ENCODE measurements at places on chromosomes 1 and 21. TPM values are rescaled to one million over a fixed set of nuclear protein-coding genes. Genes with fewer than 3 reads are reported as not detected.

GRCh38 chr1:221100611-221101010 lies 221.4 kb downstream of the HLX start:
- no peak for DNase-seq

GRCh38 chr1:18673976-18674375 lies 43.3 kb downstream of the PAX7 start:
- no peak for DNase-seq

- DNase-seq, result no peak
Observed at GRCh38 chr1:208036106-208036808, 125.3 kb upstream of the CD34 start.

GRCh38 chr1:205700865-205701401 lies 20.6 kb upstream of the SLC45A3 start:
- no peak for DNase-seq

DNA sequence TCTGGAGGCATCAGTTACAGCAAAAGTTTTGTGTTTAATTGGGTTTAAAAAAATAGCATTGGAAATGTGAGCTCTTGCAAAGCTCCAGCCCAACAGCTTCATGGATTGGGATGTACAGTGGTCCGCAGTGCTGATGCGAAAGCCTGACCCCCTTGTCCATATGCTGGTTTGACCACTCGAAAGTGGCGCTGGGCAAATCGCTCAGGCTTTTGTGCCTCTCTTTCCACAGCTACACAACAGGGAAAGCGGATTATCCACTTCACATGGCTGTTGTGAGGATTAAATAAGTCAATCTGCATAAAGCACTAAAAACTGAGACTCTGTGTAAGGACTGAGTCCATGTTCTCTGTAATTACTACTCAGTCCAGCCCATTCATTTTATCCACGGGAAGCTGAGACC lies 57.2 kb downstream of the HUNK start:
- DNase-seq, result no peak

- no peak for DNase-seq
Observed at GRCh38 chr1:224898937-224899336, 30.5 kb upstream of the DNAH14 start.

Gene GLIS1
- 0.42 TPM for total RNA-seq

- DNase-seq, result no peak
Observed at GRCh38 chr21:26405735-26406361, 167.2 kb downstream of the CYYR1 start.

Gene KRTAP26-1
- total RNA-seq, result not detected

DNA sequence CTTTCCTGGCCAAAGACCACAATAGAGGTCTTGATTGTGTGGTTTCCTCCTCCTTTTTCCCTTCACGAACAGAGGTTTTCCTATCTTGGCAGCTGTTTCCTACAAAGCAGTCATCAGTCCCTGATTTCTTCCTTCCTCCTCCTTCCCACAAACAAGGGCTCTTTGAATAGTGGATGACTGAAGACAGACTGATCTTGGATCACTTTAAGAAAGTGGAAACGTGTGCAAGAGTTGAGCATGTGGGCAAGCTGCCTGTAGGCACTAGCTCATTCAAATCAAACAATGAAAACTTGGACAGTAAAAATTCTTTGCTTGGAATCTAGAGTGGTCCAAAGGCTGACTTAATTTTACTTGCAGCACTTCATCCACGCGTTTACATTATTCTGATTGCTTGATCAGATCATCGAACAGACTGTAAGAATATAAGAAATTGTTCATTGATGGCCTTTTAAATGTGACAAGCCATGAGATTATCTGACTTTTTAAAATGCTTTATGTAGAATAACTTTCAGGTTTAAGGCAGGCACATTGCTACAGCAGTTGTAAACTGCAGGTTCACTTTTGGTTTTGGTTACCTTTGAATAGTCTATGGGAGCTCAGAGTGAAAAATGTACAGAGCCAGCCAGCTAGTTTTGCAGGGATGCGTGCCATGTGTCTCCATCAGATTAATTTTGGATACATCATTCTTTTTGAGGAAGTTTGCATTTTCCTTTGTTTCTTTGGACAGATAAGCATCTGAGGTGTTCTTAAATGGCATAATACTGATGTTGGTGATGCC lies 34.4 kb downstream of the ADGRL2 start:
- no peak for DNase-seq

Gene S100A16
- 51.3 TPM for total RNA-seq

Gene ACKR1
- total RNA-seq, result 7.1 TPM

Gene C2CD4D
- not detected for total RNA-seq

Gene GGPS1
- total RNA-seq, result 40.8 TPM

GRCh38 chr1:29043274-29043965 lies 80.3 kb downstream of the TMEM200B start:
- DNase-seq, result no peak

Gene TTC4
- 16.6 TPM for total RNA-seq

Gene CLCC1
- 37.7 TPM for total RNA-seq

Gene TRIM17
- total RNA-seq, result 1.9 TPM

GRCh38 chr1:20974951-20975350 lies 187.8 kb upstream of the HP1BP3 start:
- DNase-seq, result no peak

GRCh38 chr21:37704751-37705150 lies 211.5 kb downstream of the KCNJ6 start:
- DNase-seq, result no peak

DNA sequence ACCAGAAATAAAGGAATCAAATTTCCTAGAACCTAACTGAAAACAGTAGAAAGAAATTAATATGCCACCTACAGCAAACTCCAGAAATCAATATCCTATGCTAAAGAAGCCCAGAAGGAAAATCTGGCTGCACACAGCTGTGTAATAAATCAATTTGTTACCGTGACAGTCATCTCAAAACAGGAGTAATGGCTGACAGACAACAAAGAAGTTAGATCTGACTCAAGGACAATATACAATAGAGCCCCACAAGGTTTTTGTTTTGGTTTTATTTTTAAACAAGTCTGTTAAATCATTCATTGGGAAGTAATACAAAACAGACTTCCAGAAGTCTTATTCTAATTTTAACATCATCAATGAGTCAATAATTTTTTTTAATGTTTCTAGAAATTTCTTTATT lies 168.4 kb downstream of the RERE start:
- no peak for DNase-seq

GRCh38 chr1:907611-908451 lies 15.9 kb upstream of the SAMD11 start:
- DNase-seq, result no peak

- no peak for DNase-seq
Observed at GRCh38 chr1:74641876-74642275, 31.7 kb downstream of the ERICH3 start.

DNA sequence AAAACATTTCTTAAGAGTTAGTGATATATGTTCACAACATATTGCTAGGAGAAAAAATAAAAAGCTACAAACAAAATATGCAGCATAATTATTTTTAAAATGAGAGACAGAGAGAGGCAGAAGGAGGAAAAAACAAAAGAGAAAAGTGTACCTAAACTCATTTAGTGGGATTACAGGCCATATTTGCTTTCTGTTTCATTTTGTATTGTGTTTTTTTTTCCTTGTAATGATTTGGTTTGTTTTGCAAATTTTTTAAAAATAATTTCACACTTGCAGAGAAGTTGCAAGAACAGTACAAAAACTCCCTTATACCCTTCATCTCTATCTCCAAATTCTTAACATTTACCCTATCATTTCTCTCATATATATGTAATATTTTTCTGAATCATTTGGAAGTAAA lies 65.0 kb downstream of the LBR start:
- no peak for DNase-seq

Gene KCNN3
- 16.6 TPM for total RNA-seq

GRCh38 chr1:218079820-218080219 lies 205.3 kb upstream of the RRP15 start:
- DNase-seq, result no peak

DNA sequence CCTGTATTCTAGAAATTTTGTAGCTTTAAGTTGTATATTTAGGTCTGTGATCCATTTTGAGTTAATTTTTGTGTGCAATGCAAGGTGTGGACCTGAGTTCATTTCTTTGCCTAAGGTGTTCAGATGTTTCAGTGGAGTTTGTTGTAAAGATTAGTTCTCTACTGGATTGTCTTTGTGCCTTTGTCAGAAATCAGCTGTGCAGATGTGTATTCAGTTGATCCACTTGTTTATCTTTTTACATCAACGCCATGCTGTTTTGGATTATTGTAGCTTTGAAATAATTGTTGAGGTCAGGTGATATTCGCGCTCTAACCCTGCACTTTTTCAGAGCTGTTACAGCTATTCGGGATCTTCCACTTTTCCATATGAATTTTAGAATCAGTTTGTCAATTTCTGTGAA lies 32.8 kb downstream of the SKI start:
- DNase-seq, result no peak

Gene KCNJ9
- 0.26 TPM for total RNA-seq

- DNase-seq, result no peak
Observed at GRCh38 chr1:32500387-32501209, 35.7 kb downstream of the ZBTB8B start.

DNA sequence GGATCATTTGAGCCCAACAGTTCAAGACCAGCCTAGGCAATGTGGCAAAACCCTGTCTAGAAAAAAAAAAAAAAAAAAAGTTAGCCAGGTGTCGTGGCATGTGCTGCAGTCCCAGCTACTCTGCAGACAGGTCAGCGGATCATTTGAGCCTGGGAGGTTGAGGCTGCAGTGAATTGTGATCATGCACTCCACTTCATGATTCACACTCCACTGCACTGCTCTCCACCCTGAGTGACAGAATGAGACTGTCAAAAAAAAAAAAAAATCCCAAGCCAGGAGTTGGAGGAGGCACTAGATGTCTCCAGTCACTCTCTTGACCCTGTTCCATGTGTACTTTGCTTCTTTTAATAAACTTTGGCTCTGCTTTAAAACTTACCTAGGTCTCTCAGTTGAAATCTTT lies 51.0 kb upstream of the OLFM3 start:
- no peak for DNase-seq

DNA sequence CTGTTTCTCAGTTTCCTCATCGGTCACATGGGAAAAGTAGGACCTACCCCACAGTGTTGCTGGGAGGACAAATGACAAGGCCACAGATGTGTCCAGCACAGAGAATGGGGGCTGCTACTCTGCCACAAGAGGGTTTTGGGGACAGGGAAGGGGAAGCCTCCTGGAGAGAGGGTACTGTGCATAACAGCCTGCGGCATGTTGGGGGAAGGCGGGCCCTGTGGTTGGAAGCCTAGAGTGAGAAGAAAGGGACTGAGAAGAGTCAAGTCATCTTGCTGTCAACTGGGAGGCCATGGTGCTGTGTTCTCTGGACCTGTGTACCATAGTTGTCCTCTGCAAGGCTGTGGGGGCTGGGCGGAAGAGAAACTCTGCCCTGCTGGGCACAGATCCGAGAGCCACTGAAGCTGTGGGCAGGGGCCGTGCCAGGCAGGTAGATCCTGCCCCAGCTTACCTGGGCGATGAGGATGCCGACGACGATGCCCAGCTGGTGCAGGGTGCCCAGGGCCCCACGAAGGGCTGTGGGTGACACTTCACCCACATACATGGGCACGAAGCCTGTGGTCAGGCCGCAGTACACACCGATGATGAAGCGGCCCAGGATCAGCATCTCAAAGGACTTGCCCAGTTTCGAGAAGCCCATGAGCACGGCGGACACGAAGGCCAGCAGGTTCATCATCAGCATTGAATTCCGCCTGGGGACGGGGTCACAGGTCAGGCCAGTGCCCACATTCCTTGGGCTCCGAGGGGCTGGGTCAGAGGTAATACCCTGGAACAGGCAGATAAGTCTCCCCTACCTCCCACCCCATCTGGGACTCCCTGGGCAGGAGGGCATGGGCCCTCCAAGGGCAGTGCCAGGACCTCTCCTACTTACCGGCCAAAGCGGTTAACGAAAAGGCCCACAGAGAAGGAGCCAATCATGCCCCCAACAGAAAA lies 28.2 kb downstream of the SLC2A1 start:
- no peak for DNase-seq

- DNase-seq, result peak; percentile 41
Observed at GRCh38 chr1:216531263-216532239, 108.3 kb upstream of the USH2A start.

DNA sequence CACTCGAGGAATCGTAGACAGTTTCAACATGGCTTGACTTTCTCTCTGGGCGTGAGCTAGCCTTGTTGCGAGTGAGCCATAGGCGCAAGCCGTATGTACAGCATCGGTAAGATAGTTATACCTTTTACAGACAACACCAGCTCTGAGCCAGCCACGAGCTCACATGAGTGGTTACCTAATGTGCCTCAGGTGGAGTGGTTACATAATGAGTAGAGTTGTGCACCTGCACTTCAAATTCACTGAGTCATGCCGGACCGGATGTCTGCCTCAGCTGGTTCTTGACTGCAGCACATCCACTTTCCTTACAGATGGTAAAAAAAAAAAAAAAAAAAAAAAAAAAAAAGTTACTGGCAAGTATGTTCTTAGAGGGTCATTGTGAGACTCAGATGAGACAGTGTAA lies 360.4 kb upstream of the NR5A2 start:
- no peak for DNase-seq

- DNase-seq, result no peak
Observed at GRCh38 chr21:21712748-21713520, 714.7 kb downstream of the NCAM2 start.

DNA sequence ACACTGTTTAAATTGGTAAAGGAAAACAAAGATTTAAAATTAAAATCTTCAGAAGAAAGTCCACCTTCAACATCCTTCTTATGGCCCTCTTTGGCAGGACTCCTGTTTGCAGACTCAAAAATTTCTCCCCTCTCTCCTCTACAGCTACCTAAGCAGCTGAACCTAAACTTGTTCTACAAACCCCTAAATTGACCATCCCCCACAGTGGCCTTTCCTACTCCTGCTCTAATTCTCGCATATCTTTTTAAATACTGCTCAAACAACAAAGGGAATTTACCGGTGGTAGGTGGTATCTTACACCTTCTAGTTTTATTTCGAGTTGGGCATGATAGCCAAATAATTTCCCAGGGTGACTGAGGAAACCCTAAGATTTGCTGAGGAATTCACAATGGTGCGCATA lies 53.5 kb upstream of the PDC start:
- no peak for DNase-seq

GRCh38 chr1:48182439-48182838 lies 40.1 kb upstream of the SLC5A9 start:
- no peak for DNase-seq

DNA sequence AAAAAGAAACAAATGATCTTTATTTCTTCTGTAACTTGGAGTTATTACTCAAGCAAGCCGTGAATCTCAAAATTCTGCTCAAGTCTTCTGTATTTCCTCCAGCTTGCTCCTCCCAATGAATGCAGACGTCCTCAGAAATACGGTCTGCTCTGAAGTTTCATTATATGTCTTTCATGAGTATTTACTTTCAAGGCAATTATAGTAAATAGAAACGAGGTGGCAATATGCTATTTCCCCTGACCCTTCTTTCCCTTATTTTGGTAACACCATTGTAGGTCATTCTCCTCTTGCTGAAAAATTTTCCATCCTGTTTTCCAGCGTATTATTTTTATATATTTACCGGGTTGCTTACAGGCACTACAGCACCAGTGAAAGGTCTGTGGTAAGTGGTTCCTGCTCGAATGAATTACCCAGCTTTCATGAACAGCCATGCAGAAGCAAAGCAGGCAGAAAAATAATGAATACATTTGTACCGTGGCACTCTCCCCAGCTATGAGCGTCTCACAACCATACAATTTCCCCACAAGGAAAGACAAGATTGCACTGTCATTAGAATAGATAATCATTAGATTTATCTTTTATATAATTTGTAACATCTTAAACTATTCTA lies 350.9 kb upstream of the PKN2 start:
- DNase-seq, result no peak

Gene CD164L2
- not detected for total RNA-seq

Data from urinary bladder (tissue), 4 donors.